ENCODE measurements at places on chromosomes 2 and 18.

GRCh38 chr2:103132536-103133217, 370.8 kb downstream of the TMEM182 start:
- DNase-seq: no peak

DNA sequence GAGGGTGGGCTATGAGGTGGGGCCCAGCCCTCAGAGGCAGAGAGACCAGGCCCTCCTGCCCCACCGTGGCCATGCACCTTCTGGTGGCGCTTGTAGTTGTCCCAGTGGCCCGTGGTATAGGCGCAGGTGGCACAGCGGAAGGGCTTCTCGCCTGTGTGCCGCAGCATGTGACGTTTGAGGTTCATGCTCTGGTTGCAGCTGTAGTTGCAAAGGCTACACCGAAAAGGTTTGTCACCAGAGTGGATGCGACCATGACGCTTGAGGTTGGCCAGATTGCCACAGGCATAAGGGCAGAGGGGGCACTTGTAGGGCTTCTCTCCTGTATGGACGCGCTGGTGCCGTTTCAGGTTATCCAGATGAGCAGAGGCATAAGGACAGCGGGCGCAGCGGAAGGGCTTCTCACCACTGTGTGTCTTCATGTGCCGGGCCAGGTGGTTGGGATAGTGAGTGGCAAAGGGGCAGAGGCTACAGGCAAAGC, 2.9 kb downstream of the ZNF513 start:
- DNase-seq: no peak

DNA sequence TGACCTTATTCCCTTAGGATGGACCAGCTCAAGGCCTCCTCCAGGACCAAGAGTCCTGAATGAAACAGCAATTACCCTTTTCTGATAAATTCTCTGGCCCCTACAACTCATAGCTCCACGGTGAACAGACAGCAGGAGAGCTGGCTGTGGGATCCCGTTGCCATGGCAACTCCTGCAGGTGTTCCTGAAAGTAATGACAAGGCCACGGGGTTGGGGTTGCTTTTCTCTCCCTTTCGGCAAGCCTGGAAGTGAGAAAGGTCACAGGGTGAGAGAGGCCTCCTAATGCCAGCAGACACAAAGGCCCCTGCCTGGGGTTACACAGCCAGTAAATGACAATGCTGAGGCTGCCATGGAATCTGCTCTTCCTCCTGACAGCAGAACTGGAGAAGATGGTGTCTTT, 403.0 kb downstream of the NBAS start:
- DNase-seq: no peak

GRCh38 chr2:205117125-205117524, 565.2 kb upstream of the NRP2 start:
- no peak for DNase-seq

DNA sequence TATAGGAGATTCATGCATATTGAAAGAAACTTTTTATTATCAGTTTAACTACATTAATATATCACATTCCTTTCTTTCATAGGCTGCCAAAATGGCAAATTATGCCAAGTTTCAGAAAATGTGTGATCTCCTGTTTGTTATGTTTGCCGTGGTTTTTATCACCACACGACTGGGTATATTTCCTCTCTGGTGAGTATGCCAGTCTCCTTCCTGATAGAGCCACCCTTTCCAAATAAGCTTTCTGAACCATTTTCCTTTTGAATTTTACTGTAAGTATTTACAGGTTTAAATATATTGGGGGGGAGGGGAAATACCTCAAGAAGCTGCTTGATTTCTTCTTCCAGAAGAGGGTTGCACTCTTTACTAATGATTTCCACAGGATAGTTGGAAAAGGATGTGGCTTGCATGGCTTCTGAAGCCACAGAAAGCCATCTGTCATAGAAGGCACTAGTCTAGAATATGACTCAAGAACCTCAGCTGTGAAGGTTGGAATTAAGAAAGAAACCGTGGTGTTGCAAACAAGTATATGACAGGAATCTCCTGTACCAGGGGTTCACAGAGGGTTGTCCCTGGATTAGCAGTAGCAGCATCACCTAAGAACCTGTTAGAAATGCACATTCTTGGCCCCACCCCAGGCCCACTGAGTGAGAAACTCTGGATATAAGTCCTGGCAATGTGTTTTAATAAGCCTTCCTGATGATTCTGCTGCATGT, 84.5 kb upstream of the NOSTRIN start:
- no peak for DNase-seq

GRCh38 chr2:74419345-74419744, 2.1 kb downstream of the C2orf81 start:
- no peak for DNase-seq

DNA sequence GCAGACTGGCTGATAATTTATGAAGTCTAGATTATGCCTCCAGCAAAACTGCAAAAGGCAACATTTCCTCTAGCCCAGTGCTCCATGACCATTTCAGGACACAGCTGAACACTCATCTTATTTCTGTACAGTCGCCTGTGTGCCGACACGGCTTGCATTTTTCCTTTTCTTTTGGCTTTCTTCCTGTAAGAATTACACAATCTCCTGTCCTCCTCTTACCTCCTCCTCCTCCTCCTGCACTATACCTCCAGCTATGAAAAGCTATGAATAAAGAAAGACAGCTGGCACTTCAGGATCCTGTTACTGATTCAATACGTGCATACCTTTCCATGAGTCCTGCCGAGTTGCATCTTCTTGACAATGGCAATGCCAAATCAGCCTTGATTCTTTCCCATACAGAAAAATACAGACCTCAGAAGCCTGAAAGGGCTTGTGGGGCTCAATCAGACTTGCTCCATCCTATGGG, 32.2 kb upstream of the TRIB2 start:
- no peak for DNase-seq

DNA sequence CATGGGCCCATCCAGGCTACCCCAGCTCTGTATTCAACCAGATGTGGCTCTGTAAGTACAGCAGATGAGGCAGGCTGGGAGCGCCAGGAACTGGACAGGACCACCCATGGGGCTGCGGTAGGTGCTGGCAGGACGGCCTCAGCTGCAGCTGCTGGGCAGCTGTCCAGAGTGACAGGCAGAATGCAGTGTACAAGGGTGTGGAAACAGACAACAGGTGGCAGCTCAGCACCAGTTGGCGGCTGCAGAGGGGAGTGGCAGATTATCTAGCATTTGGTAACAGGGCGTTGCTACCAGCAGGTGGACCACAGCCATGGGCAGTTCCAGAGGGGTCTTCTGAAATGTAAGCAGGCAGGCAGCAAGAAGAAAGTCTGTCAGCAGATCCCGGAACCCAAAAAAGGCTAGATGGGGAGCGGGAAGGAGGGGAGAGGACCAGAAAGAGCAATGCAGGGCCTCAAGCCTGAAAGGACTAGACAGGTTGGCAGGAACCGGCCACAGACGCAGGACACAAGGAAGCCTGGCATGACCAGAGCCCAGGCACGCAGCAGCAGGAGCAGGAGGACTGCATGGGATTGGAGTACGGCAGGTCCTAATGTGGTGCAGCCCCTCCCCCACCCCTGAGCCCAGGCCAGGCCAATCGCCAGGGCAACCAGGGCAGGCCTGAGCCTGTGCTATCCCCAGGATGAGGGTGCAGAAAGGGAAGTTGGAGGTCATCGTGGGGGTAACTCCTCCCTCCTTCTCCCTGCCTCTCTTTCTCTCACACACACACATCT, 24.7 kb downstream of the PKDCC start:
- no peak for DNase-seq

GRCh38 chr2:163800951-163801381, 65.2 kb upstream of the FIGN start:
- peak; percentile 83 for DNase-seq

GRCh38 chr2:238864207-238865014, 16.5 kb downstream of the TWIST2 start:
- peak; percentile 26 for DNase-seq
